ENCODE measurements at places on chromosomes 7 and 10.

DNA sequence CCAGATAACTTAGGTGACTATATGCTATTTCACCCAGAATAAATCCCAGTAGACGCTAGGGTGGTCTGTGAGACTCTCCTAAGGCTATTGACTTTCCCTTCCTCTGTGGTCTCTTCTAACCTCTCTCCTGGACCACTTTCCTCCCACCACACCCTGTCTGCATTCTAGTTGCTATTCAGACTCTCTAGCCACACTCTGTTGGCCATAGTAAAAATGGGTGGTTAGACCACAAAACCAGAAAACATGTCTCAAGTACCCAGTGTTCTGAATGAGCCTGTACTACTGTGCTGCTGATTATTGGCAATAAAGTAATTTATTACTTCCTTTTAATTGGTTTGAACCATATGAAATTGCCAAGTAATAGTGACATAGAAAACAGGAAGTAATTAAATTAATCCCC, 240.8 kb downstream of the KIF20B start:
- no peak for DNase-seq

DNA sequence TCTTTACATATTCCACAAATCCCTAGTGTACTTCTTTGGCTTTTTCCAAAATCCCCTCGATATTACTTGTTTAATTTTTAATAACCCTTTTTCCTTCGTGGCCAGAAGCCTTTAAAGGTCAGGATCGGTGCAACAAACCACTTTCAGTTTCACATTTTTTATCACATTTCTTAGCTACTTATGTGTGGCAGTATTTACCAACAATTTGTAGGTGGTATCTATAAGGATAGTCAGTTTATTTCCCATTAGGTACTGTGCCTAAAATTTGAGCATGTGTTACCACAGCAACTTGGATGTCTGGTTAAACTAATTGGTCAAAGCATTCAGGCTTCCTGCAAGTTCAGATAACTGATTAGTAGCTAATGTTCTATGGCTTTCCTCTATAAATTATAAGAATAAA, 104.9 kb downstream of the CDK14 start:
- DNase-seq, result no peak

DNA sequence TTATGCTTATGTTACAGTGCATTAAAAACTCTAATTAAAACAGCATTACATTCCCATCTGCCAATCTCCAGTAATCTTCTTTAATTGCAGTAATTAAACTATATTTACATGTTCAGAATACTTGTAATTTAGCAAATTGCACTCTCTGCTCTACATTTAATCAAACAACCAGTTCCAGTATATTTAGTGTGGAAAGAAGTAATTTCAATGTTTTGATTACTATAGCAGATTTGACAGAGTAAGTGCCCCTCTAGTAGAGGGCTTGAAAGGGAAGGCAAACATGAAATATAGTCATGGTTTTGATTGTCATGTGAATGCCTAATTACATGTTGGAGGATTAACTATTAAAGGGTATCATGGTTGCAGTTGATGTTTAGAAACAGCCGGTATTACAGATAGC, 739.7 kb downstream of the AUTS2 start:
- DNase-seq, result no peak

DNA sequence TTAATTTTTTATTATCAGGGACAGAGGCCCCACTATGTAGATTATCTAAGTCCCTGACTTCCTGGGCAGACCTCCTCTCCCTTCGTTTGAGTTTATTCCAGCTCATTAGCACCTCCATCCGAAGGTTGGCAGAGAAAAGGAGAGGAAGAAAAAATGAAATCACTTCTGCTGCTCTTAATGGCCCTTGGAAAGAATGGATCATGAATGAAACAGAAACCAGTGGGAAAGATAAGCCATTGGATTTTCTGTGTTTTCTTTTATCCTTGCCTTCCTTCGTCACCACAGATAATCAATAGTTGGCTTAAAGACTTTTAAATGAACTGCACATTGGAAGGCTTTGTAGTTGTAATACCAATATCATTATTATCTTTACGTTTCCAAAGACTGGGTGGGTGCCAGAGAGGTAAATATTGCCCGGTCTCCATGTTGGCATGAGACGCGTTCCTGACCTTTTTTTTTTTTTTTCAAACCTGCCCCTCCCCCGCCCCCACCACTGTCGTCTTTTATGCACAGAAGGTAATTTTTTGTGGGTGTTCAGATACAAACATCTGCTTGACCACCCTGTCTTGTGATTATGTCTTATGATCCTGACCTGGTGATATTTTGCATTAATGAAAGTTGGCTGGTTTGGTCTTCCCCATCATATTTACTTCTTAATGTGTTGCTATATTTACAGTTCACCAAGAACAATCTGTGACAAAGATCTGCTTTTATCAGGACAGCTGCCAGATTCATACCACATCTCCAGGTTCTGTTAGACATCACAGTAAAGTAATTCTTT, 116.8 kb downstream of the ARID5B start:
- no peak for DNase-seq

DNA sequence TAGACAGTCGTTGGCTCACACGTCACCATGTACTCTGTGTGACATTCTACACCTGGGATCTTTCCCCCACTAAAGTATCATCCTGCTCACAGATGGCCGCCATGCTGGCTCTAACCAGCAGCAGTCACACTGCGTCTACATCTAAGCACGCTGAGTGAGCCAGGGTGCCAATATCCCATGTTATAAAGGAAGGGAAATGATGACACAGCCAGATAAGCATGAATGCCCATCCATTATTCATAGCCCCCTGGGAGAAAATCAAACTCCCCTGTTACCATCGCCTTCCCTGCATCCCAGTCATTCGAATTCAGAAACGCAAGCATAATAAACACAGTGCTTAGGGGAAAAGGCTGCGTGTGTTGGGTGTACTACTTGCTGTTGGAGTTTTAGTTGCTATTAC, 698.2 kb upstream of the AUTS2 start:
- no peak for DNase-seq

DNA sequence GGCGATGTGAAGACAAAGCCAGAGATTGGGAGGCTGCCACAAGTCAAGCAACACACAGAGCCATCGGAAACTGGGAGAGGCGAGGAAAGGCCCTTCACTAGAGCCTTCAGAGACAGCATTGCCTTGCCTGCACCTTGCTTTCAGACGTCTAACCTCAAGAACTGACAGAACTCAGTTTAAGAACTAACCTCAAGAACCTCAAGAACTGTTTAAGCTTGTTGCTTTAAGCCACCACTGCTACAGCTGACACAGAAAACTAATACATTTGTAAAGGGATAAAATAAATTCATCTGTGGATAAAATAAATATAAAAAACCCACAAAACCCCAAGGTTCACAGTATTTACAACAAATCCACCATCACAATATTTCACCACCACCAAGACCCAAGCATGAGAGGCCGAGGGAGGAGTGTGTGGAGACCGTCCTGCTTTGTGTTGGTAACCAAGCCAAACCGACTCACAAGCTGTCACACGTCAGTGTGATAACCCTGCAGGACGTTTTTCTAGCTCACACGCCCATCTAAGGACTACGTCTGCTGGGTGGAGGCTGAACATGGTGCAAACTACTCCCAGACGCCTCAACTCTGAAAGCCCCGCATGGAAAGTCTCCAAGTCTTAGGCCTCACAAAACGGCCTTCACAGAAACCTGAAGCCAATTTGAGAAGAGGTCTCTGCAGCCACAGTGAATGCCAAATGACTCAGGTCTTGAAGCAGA, 116.8 kb downstream of the ABLIM1 start:
- DNase-seq, result no peak

- no peak for DNase-seq
These were observed 105.6 kb downstream of the CTBP2 start for GRCh38 chr10:125054669-125055268.

GRCh38 chr7:45567713-45568112, 6.5 kb upstream of the ADCY1 start:
- DNase-seq, result no peak

DNA sequence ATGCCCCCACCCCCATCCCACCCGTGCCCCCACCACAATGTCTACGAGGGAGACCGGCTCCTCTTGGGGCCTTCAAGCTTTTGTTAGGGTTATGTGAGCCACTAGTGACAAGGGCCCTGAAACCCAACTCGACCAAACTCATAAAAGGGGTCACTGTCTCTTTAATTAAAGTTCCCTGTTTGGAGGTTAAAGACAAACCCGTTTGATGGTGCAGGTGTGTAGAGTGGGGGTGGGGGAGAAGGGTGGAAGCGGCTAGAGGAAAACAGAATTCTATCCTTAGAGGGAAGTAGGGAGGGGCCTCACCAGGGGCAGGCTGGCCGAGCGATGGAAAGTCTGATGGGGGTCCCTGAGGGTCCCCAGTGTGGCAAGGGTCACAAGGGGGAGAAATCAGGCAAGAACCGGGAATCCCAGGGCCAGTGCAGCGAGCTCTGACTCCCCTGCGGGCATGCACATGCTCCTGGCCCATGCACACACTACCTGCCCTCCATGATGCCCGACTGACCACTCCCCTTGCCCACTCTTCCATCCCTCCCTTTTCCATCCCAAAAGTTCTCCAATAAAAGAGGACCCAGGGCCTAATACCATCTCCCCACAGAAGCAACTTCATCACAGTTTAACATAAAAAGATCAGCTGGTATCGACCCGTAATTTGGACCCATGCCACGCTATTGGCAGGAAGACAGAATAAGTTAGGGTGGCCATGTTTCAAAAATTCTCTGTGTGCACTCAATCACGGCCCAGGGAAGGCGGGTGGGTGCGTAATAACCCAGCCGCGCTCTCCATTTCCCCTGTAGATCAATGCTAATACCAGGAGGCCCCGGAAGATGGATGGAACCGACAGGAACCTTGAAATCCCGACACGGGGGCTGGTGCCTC, 35.9 kb upstream of the SLF2 start:
- DNase-seq, result no peak

DNA sequence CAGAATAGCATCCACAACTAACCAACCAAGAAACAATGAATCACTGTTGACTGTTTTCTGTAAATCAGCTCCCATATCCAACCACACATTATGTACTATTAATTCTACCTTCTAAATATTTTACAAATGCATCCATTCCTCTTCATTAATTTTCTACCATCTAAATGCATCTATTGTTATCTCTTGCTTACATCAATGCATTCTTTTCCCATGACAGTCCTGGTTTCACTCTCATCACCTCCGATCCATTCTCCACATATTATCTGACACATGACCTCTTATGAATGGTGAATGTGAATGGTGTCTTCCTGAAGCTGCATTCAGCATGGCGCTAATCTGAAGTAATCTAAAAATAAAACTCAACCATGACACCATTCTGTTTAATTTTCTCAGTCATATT, 153.8 kb upstream of the CALCR start:
- no peak for DNase-seq

DNA sequence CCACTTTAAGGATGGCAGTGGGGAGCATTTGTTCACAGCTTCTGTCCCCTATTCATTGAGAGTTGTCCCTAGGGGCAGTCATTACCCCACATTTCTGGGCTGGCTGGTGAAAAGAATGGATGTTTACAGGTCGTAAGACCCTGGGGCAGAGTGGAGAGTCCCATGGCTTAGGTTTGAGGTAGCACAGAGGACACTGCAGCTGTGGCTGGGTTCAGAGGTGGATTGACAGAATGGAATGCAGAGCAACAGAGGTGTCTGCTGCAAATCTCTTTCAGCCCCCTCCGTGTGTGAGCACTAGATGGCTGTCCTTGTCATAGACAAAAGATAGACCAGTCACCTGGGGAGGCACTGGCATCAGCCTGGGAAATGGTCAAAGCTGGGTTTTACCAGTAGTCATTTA, 141.9 kb downstream of the CACNB2 start:
- no peak for DNase-seq

- DNase-seq, result no peak
These were observed 15.8 kb downstream of the POLR3A start for GRCh38 chr10:78013564-78013963.

DNA sequence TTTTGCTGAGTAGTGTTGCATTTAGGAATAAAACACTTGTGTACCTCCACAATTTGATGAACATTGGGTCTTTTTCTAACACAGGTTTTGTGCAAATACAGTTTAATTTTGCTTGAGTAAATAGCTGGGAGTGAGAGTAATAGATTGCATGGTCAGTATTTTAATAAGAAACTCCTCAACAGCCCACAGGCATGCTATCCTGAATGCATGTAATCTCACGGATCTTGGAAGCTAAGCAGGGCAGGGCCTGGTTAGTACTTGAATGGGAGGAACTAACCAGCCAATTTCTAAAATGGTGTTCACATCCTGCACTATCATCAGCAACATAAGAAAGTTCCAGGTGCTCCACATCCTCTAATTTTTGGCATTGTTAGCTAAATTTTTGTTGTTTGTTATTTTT, 685.4 kb upstream of the MBL2 start:
- no peak for DNase-seq

DNA sequence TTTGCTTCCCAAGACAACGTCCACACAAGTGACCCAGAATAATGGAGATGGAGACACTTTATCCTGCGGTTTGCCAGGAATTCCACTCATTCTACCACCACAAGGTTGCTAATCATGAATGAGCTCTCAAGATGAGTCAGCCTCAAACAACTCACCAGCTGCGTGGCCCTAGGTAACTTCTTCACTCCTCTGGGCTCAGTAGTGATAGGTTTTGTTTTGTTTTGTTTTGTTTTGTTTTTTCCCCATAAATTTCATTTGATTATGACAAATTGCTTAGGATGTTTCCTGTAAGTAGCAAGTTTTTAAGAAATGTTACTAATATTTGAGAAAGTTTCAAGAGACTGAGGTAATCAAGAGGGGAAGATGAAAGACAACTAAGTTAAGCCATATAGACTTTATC, 286.8 kb downstream of the PARD3 start:
- DNase-seq, result peak; percentile 77

GRCh38 chr10:118045837-118046394, 825 bp downstream of the RAB11FIP2 start:
- peak; percentile 51 for DNase-seq

GRCh38 chr7:127751490-127752448, 99.8 kb downstream of the SND1 start:
- no peak for DNase-seq

- DNase-seq, result no peak
These were observed 125.8 kb upstream of the UNC5B start for GRCh38 chr10:71086439-71087080.

DNA sequence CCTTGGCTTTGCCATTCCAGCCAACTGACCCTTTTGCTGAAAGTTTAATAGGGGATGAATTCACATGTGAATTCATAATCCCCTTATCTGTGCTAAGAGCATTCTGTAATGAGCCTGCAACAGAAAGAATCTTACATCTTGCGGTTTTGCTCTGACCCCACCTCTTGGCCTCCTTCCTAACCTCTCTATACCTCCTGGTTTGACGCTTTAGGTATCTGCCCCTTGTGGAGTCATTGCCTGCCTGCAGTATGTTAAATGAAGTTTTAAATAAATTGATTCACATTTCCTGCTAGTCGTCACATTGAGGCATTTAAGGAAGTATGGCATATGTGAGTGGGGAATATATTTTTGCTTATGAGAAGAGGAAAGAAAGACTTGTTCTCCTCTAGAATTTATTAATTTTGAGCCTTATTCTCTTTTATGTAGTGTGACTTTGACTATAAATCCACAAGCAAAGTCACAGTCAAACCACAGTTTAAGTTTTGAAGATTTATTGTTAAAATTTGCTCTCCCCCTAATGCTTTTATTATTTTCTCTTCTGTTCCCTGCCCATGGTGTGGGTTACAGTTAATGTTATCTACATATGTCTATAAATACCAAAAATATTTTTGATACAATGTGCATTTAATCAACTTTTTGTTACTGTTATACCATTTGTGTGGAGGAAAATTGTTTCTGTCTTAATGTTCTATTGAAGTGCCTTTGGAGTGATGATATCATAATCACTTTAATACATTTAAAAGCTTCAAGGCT, 60.9 kb downstream of the LRMDA start:
- DNase-seq, result no peak
